Posterior vena cava (tissue), 2 donors: ENCODE measurements at places on chromosomes 12 and 14. TPM values are rescaled to one million over a fixed set of nuclear protein-coding genes. Genes with fewer than 3 reads are reported as not detected.
A peak's percentile ranks its signal among the peaks of the same experiment; 100 is the strongest.

DNA sequence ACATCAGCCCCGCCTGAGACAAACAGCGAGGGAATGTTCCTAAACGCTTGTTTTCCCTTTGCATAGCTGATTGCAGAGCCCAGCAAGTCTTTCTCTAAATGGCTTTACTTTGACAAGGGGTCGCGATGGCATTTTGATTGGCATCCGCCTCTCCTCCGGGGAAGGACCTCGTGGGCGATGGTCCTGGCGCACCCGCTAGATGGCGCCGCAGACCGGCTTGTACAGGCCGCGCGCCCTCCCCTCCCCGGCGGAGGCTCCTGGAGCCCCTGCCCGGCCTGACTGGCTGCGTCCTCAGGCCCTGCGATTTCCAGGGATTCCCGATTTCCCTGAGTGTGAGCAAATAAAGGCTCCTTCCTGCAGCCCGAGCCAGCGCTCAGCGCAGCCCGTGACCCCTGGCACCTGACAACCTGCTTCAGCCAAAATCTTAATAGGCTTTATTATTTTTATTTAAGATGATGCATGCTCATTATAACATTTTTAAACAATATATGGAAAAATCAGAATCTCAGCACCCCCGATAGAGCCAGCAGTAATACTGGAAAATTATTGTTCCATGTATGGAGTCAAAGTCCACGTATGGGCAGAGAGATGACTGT is 468.3 kb downstream of the AACS start:
- DNase-seq = no peak

DNA sequence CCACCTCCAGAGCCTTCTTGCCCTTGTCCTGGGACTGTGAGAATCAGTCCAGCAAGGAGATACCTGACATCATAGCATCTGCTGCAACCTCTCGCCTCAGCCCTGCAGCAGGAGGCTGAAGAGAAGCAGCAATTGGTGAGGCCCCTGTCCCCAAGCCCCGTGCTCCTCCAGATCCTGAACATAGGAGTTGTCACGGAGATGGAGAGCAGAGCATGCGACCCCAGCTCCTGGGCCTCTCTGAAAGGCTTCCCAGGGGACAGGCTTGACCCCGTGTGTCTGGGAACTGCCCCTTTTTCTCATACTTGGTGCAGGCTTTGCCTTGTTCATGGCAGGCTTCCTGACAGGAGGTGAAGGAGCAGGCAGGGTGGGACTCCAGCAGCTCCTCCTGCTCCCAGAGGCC is 127.7 kb upstream of the PZP start:
- no peak for DNase-seq

Gene IGF1
- 267 TPM for total RNA-seq

DNA sequence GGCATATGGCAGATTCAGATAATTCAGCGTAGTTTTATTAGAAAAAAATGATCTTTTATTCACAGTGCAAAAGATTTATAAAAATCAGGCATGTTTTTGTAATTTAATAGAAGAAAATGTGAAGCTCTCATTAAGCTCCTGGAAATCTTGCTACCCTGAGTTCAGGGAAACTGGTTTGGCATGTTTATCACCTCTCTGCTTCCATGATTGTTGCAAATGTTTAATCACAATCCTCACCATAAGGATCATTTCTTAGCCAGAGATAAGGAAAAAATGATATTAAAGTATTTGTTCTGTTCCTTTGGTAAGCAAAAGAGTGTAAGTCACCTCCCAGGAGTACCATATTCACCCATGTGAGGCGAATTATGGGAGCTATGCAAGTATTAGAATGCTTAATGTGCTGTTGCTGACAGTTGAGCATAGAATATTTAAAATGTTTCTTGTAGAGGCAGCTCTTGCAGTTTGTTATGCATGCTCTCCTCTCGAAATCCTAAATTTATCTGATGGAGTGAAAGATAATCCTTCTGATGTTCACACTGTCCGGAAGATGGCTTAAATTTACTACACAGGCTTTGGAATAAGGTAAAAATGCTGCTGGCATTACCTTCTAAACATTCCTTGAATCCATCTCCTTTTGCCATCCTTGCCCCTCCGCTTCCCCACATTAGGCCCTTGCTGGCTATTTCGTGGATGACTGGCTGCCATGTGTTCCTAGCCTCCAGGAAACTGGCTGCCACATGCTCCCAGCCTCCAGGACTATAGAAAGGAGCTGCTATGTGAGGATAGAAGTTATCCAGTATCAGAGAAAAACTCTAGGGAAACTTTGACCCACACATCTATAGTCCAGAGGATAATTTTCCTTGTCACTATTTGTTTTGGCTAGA is 115.8 kb upstream of the CCDC198 start:
- DNase-seq = no peak

Gene TPPP2
- total RNA-seq = not detected

DNA sequence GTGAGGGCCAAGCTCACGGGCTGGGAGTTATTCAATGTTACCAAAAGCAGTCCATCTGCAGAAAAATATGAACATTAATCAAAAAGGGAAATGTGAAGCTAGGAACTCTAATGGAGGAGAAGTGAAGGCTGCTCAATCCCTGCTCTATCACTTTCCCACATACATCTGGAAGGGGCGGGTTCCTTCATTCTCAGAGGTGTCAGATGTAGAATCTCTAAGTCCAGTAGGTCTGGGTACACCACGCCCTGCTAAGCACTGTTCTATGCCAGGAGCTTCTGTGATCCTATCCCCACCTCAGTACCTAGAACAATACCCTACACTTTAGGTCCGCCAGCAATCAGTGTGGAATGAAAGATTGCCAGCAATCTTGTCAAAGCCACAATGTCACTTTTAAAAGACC is 37.0 kb upstream of the ANO2 start:
- DNase-seq = no peak

DNA sequence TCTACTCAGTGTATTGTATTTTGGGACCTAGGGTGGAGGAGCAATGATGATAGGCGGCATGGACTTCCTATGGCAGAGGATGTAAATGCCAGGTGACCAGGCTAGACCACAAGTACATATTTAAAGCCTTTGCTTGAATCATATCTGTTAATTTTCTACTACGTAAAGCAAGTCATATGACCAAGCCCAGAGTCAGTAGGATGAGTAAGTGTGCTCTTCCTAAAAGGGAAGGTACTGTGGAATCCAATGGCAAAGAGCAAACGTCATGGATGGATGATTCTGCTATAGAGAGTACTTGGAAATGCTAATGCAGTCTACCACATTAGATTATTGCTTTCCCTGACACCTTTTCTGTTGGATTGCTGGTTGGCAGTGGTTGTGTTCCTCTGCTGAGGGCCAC is 16.8 kb downstream of the GPATCH2L start:
- no peak for DNase-seq

- DNase-seq = no peak
These were observed 18.1 kb upstream of the MAPKAPK5 start for GRCh38 chr12:111823891-111824290.

DNA sequence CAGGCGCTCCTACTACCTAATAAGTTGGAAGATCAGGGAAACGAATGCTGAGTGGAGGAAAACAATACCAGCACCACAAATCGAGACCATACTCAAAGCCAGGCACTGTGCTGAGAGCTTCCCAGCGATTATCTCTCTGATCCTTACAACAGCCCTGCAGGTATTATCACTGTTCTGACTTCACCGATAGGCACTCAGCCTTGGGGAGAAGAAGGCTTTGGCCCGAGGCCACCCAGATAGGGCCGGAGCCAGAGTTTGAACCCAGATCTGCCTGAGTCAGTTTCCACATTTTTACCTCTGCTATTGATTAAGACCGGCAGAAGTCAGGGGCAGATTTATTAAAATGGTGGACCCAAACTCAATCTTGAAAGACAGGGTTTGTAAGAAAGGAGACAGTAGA is 4.9 kb downstream of the SVOP start:
- no peak for DNase-seq

Gene EFS
- total RNA-seq = 20.2 TPM

DNA sequence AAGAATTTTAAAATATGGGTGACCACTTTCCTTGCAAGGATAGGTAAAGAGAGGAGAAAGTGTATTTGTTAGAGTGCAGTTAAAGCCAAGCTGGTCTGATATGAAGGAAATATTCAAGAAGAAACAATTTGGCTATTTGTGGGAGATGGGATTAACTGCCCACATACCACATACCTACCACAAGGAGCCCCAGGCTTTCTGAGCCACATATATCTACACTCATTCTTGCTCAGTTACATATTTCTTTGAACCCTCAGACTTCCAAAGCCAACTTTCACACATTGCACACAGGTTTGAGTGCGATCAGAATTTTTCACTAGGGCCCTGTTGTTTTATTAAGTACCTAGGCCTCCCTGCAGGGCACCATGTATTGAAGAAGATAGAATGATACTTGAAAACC is 330.2 kb downstream of the ZFP36L1 start:
- DNase-seq = no peak

DNA sequence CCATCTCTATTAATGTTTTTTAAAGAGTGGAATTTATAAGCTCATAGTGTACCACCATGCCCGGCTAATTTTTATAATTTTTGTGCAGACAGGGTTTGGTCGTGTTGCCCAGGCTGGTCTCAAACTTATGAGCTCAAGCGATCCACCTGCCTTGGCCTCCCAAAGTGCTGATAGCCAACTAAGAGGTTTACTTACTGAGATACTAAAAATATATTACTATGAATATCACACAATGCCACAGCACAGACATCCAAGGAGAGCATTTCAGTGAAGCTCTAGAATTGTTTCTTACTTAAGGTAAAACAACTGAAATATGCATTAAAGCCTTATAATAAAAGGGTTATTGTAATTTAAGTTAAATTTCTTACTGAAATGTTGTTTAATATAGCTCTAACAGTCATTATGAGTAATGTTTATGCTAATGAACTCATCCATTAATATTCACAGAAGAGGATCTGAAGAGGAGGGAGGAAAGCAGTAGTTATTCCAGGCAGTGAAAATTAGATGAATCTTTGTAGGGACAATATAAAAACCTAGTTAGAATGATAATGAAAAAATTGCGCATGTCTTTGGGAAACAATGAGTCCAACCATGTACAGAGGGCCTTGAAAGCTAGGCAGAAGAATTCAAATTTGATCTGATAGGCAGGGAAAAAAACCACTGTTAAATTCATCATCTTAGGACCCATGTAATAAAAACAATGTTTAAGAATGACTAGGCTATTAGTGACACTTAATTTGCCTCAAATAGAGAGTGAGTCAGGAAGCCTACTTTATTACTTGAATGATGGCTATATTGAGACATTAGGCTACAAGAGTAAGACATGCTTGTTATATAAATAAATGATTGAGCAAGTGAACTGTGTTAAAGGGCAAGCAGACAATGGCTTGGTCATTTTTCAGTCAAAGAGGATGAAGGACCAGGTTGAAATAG is 99.2 kb downstream of the SLC41A2 start:
- DNase-seq = no peak

DNA sequence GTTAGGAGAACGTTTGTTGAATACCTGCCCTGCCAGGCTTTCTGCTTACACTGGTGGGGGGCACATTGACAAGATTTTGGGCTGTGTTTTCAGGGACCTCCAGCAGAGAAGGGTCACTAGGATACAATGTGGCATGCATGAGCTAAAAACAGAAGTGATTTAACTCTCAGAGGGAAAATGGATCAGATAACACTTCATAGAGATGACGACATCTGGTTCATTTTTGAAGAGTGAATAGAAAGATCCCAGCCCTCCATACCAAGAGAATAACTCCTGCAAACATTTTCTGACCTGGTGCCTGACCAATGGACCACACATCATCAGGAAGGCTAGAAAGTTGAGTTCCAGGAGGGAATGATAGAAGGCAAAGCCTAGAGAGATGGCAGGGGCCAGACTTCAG is 33.7 kb downstream of the CKB start:
- DNase-seq = no peak

DNA sequence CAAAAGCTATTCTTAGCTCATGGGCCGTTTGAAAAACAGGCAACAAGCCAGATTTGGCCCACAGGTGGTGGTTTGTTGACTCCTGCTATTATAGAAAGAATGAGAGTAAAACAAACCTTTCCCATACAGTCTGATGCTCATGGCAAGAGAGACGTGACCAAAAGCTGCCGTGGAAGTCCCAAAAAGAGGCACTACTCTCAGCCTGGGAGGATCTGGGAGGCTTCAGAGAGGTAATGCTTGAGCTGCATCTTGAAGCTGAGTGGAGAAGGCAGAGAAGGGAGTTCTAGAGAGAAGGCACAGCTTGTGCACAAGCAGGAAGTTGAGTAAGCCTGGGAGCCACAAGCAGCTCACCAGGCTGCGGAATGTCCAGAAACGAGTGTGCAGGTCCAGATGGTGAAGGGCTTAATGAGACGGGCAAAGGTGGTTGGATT is 9.6 kb downstream of the PLXNC1 start:
- no peak for DNase-seq

DNA sequence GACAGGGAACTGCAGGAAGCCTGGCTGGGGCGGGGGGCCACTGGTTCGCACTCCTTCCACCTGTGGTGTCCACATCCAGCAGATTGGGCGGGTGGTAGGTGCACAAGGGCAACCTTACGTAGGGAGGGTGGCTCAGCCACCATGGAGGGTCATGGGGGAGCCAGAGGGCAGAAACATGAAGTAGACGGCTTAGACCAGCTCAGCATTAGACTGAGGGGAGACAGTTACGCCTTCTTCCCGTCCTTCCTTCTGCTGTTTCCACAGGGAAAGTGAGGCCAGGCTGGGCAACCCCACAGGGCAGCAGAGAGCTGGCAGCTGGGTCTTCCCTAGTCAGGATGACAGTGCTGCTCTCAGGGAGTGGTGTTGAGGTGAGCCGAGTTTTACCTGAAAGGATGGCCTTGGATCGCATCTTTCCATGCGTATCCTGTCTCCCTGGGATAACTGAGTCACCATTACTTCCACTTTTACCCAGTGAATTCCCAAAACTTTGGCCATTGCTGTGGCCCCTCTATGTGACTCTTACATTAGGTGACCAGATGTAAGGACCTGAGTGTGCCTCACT is 170.0 kb upstream of the GZMB start:
- DNase-seq = no peak

DNA sequence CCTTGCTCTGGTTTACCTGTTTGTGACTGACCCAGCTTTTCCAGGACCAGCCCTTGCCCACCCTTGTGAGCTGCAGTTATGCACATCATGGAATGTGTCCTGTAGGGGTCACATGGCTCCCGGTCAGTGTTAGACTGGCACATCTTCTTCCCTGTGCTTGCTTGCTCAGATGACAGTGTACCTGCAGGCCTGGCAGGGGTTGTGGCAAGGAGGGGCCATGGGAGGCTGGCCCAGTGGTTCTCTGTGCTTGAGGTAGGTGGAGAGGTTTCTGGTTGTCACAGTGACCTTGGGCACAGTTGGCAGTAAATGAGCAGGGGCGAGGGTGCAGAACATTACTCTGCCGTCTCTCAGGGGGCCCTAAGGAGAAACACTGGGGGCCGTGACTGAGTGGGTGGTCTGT is 27.6 kb upstream of the RD3L start:
- DNase-seq = no peak

GRCh38 chr12:569803-570434 is 93.3 kb downstream of the NINJ2 start:
- DNase-seq = peak; percentile 97
